ENCODE measurements at places on chromosomes 13 and 19.

GRCh38 chr13:38951525-38952313, 38.9 kb downstream of the STOML3 start:
- DNase-seq: no peak

- no peak for DNase-seq
Measured at GRCh38 chr19:37907735-37908455, 887 bp downstream of the SIPA1L3 start.

GRCh38 chr13:24254146-24254841, 55.1 kb upstream of the C1QTNF9 start:
- DNase-seq: peak; percentile 39

GRCh38 chr13:74969419-74969818, 512.5 kb downstream of the TBC1D4 start:
- no peak for DNase-seq

- no peak for DNase-seq
Measured at GRCh38 chr13:27359199-27359821, 65.1 kb upstream of the GTF3A start.

Measured in ascending aorta (tissue), 2 donors.